ENCODE measurements at places on chromosomes 3 and 15.

DNA sequence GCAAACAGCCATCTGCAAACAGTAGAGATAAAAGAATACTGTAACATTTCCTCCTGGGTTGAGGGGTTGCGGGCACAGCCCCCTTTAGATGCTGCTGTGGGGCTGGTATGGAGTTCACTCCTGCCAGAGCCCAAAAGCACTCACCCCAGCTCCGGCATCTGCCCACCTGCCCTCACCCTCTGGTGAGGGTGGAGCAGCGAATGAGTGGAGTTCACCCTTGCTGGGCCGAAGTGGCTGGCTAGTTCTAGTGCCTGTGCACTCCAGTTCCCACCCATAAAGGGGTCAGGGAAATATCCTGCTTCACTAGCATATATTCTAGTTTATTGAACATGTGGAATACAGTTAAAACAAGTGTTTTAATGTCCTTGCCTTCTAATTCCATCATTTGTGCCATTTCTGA lies 209.7 kb upstream of the SGO1 start:
- DNase-seq, result no peak

DNA sequence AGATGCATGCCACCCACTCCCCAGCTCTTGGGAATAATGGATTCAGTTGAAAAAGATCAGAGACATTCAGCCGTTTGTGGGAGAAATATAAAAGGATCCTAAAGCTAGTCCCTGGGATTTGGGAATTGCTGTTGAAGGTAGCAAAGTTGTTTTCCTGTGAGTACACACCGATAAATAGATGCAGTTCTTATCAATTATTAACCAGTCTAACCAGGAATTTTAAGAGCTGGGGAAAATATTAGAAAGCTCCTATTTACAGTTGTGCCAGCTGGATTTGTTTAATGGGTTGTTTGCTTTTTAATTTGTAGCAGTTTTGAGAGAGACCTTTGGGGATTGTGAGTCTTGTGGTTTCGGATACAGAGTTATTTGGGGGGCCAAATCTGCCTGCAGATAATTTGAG lies 44.2 kb upstream of the SKOR1 start:
- no peak for DNase-seq

GRCh38 chr3:58032186-58032585 lies 24.0 kb downstream of the FLNB start:
- DNase-seq, result no peak

GRCh38 chr3:182605882-182606611 lies 187.3 kb upstream of the ATP11B start:
- DNase-seq, result no peak

GRCh38 chr15:69377216-69377970 lies 36.8 kb upstream of the KIF23 start:
- DNase-seq, result no peak

GRCh38 chr15:71601038-71601834 lies 209.1 kb upstream of the NR2E3 start:
- no peak for DNase-seq

DNA sequence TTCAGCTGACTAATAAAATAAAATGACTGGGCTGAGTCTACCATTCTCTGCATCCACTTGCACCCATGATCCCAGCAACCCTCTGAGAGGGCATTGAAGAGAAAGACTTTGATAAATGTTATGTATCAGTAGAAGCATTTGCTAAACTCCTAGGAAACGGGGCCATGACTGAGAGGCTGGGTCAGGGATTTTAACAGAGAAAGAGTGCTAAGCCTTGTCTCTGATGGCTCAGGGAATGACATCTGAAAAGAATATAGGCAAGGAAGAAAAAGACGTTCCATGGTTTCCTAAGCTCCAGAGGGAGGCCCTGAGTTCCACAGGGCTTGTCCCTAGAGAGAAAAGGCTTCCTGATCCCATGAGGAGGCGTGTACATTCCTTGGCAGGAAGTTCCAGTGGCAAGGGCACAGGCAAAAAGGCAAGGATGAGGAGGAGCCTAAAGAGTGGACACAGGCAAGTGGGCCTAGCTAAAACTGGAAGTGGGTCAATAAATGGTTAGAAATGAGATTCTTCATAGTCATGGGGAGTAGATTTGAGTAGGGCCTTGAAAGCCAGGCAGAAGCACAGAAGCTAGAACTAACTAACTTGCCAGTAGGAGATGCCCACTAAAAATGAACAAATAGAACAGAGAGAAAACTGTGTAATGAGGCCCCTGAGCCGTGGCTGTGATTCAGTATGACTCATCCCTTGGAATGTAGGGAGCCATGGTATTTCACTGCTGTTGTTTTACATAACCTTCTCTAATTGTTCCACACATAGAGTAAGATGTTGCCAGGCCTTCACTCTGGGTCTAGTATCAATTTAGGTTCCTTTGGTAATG lies 44.9 kb upstream of the MANF start:
- DNase-seq, result peak; percentile 94

- DNase-seq, result peak; percentile 11
Measured at GRCh38 chr3:63228677-63229076, 49.4 kb upstream of the SYNPR start.

- DNase-seq, result no peak
Measured at GRCh38 chr15:34366271-34367065, 528 bp downstream of the LPCAT4 start.

DNA sequence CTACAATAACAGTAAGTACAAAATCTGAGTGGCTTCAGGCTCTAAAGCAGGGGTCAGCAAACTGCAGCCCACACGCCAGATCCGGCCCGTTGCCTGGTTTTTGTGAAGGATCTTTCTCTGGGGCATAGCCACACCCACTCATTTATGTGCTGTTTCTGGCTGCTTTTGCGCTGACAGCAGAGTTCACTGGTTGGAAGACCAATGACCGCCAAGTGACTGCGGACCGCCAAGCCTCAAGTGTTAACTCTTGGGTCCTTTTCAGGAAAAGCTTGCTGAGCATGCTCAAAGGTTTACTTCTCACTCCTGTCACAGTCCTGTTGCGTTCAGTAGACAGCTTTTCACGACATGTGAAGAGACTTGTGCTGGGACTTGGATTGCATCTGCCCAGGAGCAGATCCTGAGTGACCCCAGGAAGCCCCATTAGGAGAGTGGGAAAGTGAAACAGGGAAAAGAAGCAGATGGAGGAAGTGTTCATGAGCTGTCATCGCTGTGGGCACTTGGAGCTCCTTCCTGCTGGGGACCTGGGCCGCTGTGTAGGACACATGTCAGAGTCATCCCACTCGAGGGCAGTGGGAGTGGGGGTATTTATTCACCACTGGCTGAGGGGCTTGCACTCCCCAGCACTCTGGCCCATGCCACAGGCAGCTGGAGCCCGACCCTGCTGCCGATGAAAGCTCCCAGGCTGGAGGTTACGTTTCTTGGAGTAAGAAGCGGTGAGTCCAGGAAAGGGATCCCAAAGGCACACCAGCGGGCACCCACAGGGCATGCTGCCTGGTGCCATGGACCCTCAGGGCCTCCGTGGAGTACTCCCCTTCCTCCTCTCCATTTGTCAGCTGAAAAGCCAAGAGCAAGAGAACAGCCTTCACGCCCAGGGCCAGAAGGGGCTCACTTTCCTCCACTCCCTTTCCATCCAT lies 249.1 kb downstream of the PLCL2 start:
- DNase-seq, result no peak

DNA sequence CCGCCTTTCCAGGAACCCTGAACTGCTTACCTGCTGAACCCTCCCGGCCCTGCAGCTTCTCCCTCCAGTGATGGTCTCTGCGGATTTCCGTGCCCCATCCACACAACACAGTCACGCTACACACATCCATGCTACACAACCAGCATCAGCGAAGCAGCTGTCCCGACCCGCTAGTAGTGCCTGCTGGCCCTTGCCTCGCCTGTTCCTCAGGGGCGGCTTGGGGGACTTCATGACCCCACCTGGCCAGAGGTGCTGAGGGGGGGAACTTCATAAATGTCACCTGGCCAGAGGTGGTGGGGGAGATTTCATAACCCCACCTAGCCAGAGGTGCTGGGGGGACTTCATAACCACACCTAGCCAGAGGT lies 530 bp upstream of the TUBGCP5 start:
- no peak for DNase-seq

DNA sequence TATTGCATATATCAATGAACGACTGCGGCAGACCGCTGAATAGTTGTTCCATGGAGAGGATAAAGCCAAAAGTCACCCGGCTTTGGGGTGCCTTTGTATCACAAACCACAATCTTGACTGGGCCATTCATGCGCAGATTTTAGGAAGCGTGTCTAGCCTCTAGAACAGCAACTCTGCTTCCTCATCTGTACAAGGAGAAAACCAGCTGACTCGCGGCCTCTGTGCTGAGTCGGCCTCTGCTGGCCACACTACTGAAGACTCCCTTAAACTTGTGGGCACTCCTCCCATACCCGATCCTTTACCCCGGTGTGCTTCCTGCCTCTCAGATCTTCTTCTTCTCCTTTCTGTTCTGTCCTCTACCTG lies 872 bp downstream of the DLEC1 start:
- DNase-seq, result no peak

Data from GM04503 (cell line).